Mesothelial cell of epicardium (in vitro differentiated cells): ENCODE measurements at places on chromosomes 6 and 20.

DNA sequence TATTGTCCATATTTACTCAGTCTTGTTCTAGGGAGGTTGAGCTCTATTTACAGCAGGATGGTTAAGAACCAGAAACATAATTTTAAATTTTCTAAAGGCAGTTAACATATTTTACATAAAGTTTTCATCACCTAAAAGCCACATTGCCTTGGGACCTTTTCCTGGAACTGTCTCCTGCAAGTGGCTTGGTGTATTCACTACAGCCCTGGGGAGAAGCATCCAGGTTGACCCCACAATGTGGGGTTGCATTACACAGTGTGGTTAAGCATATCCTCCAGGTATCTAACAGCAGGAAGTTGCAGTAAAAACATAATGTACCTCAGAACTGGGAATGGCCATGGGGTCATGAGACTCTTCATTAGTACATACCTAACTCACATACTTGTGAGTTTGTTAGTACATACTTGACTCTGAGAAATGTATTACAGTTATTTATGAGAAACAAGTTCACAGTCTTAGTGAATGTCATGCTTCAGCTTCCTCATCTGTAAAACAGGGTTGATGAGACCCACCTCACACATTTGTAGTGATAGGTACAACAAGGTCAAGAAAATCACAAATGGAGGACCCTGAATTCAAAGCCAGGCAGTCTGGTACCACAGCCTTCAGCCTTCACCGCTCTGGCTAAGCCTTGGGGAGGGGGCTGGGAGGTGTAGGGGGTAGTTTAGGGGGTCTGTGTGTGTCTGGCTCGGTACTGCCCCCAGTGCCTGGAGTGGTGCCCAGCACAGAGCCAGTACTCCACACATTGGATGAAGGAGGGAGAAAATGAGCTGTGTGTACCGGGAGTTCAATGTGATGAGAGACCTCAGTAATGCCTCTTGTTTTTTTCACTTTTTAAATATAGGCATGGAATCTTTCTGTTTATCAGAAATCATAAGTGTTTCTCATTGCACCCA is 52.9 kb downstream of the KAT14 start:
- DNase-seq: no peak

DNA sequence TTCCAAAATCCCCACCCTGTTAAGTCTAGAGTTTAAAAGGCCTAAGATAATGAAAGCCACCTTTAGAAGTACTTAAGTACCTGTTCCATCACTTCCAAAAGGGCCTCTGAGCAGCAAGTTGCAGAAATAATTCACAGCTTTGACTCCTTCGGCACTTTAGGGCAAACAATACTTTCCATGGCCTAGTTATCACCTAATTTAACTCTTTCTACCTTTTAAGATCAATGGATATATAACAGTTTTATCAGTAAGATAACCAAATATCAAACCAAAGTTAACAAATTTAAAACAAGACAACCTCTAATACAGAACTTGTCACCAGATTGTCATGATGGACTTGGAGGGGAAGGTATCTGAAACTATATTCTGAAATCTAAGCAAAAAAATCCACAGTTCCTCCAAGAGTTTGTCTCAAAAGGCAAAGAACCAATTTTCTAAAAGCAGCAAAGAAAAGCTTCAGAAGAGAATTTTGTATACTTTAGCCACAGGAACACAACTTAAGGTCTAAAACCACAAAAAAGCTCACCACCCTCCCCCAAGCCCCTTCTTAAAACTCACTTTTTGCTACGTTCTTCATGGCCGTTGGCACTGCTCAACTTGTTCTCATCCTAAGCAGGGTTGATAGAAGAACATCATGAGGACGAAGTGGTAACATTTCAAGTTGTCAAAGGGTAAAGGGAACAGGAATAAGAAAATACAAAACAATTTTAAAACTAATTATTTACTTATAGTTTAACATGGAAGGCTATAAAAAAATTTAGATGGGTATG is 3.5 kb downstream of the RBM39 start:
- DNase-seq: no peak

- DNase-seq: no peak
Observed at GRCh38 chr6:156851454-156851921, 74.3 kb downstream of the ARID1B start.

DNA sequence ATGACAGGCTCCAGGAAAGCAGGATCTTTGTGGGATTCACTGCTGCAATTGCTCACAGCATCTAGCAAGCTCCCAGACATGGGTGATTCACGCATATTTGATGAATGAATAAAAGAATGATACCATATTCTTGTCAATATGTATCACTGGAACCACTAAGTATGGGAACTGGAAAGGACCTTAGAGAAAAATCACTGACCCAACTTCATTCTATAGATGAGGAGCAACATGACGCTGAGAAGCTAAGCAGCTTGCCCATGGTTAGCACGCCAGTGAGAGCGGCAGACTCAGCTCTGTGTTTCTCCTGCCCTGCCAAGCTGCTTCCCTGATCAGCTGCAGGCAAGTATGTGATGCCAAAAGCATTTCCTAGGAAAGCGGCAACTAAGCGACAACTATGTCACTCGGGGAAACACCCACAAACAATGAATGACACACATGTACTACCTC is 66.8 kb downstream of the PPP1R3G start:
- DNase-seq: no peak

GRCh38 chr6:93079061-93079460 is 340.3 kb downstream of the EPHA7 start:
- DNase-seq: no peak

DNA sequence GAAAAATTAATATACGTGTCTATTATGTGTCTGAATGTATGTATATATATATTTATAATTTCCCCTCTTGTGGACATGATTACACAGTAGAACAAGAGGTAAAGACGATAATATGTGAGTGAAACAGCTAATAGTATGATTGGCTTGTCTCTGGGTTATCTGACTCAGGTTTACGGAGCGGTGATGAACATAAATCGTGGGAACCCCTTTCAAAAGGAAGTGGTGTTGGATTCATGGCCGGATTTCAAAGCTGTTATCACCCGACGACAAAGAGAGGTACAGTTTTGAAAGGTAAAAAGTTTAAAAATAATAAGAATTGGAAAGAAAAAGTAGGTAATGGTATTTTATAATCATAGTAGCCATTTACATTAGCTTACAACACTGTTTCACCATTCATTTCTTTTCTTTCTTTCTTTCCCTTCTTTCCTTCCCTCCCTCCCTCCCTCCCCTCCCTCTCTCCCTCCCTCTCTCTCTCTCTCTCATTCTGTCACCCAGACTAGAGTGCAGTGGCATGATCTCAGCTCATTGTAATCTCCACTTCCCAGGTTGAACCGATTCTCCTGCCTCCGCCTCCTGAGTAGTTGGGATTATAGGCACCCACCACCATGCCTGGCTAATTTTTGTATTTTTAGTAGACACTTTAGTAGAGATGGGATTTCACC is 15.9 kb downstream of the GLYATL3 start:
- no peak for DNase-seq

- no peak for DNase-seq
Observed at GRCh38 chr6:128319946-128320345, 200.5 kb downstream of the PTPRK start.

DNA sequence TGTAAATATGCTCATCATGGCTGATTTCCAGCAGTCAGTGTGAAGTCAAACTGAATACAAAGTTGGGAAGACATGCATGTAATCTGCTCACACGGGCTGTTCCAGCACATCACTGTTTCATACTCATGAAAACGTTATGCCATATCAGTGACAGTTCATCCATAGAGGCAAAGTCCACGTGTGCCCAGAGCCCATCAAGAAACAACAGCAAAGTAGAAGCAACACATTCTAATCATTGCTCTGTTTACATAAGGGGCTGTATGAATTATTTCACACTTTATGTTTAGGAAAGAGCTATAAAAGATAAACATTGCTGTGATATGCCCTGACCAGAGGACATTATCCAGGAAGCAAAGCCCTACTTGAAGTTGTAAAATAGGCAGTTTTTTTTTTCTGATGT is 157.0 kb upstream of the ENPP5 start:
- no peak for DNase-seq

DNA sequence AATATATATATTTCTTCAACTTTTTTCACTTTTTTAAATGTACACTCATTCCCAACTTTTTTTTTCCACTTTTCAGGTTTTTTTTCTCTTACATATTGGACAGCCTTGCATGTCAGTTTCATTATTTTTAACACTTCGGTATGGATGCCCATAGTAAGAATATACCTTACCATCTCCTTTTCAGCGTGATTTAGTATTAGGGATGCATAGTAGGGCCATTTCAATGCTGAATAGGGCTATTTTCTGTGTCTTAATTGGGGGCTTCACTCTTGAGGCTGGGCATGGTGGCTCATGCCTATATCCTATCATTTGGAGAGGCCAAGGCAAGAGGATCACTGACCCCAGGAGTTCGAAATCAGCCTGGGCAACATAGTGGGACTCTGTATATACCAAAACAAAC is 6.7 kb downstream of the RNF114 start:
- no peak for DNase-seq

DNA sequence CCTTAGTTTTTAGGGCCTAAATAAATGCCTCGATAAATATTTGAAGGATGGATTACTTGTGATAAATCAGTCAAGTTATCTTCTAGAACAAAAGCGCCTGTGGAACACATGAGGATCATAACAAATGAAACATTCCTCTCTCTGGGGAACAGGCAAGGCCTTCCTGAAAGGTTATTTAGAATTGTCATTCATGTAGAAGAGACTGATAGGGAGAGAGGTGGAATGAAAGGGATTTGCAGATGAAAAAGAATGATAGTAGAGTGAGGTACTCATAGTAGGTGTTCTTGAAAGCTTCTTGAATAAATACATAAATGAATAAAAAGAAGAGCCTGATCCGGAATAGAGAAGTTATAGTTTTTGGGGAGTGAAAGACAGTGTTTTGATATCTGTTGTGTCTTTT is 30.5 kb downstream of the TSPYL4 start:
- DNase-seq: no peak

- DNase-seq: no peak
Observed at GRCh38 chr20:53126185-53126584, 154.0 kb downstream of the TSHZ2 start.

GRCh38 chr6:20241102-20241501 is 28.8 kb upstream of the MBOAT1 start:
- DNase-seq: no peak

GRCh38 chr20:21147593-21147992 is 21.7 kb downstream of the KIZ start:
- no peak for DNase-seq

DNA sequence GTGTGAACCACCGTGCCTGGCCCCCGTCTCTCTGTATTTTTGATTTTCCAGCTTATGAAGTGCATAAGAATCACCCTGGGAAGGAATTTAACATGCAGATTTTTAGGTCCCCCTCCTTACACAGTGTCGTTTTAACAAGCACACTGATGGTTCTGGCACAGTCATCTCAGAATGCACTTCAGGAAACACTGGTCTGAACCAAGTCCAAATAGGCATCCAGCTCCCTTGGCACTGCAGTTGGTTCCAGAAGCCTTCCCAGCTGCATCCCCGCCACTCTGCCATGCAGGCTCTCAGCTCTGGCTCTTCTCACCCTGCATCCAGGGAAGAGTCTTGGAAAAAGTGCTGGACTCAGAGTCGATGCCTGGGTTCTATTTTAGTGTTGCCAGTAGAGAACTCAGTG is 20.1 kb downstream of the RIPOR2 start:
- no peak for DNase-seq

DNA sequence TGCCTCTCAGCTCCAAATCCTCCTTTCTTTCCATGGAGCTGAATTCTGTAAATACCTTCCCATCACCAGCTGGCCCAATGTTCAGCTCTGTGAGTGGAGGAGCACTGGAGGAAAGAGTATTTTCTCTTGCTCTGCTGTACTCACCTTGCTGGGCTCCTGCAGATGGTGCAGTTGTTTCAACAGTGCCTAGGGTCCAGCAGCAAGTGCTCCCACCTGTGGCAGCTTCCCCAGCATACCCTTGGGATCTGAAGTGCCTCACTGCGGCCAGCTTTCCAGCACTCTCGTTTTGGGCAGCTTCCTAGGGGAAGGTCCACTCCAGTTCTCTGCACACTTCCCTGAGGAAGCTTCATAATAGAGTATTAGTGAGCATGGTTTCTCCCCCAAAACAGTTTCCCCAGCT is 170.9 kb downstream of the ARHGAP18 start:
- no peak for DNase-seq

DNA sequence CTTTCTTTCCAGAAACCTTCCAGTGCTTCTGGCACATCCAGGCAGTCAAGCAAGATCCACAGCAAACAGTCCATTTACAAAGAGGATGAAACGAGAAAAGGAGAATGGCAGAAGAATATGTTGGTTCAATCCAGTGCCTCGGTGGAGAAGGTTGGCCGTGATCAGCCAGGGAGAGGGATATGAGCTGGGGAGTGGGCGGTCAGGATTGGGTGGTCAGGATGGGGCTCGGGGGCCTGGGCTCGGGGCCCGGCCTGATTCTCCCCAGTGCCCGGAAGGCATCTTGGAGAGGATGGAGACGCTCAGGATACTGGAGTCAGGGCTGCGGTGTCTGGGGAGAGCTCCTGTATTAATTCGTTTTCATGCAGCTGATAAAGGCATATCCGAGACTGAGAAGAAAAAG is 61.3 kb downstream of the EFCAB8 start:
- no peak for DNase-seq

- DNase-seq: no peak
Observed at GRCh38 chr6:112307707-112308106, 39.4 kb upstream of the RFPL4B start.

GRCh38 chr6:33827546-33828451 is 24.0 kb upstream of the MLN start:
- DNase-seq: no peak

GRCh38 chr6:143063631-143064030 is 2.9 kb downstream of the AIG1 start:
- DNase-seq: no peak

DNA sequence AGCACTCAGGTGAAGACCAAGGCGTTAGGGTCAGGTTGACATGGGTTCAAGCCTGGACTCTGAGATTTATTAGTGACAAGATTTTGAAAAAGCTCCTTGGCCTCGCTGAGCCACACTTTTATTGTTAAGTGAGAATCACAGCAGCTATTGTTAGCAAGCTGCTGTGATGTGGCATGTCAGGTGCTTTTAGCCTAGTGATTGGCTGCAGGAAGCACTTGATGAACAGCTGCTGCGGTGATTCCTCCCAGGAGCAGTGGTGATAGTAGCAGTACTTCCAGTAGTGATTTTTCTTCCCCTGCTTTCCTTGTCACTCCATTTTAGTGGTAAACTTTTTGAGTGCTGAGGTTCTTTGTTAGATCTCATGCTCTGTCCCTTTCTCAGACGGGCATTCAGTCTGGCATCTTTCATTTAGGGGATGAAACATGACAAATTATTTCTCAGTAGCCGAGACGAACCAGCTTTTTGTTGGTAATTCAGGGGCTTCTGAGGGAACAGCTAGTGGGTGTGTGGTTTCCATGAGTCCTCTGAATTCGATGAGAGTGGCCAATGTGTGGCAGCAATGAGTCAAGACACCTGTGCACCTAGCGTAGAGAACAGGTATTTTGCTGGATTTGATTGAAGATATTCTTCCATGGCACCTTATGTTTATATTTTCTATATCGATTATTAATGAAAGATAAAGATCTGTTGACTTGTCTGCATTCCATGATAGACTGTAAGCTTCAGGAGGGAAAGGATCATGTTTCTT is 696.7 kb downstream of the DHX35 start:
- no peak for DNase-seq
